H1 (cell line): ENCODE measurements at places on chromosomes 7 and 10.

DNA sequence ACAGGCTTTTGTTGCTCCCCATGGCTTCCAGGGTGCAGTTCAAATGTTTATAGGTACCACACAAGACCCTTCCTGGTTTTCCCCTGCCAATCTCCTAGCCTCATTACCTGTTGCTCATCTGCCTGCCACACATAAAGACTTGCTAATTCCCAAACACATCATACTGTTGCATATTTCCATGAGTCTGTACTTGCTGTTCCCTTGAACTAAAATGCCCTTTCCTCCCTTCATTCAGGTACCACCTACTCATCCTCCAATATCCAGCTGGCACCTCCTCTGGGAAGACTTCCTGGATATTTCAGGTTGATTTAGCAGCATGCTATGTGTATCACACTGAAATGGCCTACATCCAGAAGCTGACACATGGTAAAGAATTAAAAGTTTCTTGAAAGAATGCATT lies 206.4 kb upstream of the NFE2L3 start:
- DNase-seq, result no peak

- DNase-seq, result no peak
These were observed 105.0 kb downstream of the PRTFDC1 start for GRCh38 chr10:24847112-24848070.

DNA sequence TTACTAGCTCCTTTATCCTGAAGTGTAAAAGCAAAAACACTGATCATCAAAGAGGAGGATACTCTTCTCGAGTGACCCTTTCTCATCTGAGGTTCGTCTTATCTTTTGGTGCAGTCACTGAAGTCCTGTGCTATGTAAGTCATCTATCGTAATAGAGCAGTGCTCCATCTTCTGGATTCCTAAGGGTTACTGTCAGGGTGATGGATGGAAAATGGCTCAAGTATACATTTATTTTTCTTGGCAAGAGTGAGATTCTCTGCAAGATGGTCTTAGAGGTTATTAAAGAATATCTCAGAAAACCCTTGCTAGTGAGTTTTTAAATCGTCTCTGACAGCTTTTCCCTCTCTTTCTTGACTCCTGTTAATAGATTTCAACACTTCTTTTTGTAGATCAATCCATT lies 12.4 kb downstream of the PRKG1 start:
- DNase-seq, result no peak

GRCh38 chr7:111083413-111083812 lies 7.5 kb upstream of the LRRN3 start:
- DNase-seq, result no peak

- no peak for DNase-seq
These were observed 259.3 kb downstream of the SNX13 start for GRCh38 chr7:17680943-17681351.

- DNase-seq, result no peak
These were observed 82.3 kb upstream of the ADRB1 start for GRCh38 chr10:113961182-113962031.

GRCh38 chr7:140981951-140982350 lies 32.8 kb downstream of the MRPS33 start:
- DNase-seq, result no peak

DNA sequence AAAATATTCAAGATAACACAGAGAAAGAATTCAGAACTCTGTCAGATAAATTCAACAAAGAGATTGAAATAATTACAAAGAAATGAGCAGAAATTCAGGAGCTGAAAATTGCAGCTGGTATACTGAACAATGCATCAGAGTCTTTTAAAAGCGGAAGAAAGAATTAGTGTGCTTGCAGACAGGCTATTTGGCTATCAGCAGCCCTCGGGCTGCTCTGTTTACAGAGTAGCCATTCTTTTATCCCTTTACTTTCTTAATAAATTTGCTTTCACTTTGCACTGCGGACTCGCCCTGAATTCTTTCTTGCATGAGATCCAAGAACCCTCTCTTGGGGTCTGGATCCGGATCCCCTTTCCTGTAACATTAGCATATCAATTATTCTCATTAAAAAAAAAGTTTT lies 1040.0 kb downstream of the SORCS3 start:
- no peak for DNase-seq

DNA sequence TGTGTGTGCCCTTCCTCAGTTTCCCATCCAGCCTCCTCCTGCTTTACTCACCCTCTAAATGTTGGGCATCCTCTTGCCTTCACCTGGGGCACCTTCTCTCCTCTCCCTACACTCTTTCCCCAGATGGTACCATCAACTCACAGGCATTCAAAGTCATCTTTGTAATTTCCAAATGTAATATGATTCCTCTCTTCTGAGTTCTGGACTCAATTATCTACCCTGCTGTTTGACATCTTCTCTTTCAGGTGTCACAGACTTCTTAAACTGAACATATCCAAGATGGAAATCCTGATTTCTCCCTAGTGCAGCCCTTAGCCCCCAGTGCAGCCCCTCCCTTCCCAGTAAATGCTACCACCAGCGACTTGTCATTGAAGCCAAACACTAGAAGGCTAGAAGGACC lies 422.8 kb downstream of the KCNMA1 start:
- no peak for DNase-seq

GRCh38 chr10:78212786-78213175 lies 179.1 kb downstream of the RPS24 start:
- no peak for DNase-seq

DNA sequence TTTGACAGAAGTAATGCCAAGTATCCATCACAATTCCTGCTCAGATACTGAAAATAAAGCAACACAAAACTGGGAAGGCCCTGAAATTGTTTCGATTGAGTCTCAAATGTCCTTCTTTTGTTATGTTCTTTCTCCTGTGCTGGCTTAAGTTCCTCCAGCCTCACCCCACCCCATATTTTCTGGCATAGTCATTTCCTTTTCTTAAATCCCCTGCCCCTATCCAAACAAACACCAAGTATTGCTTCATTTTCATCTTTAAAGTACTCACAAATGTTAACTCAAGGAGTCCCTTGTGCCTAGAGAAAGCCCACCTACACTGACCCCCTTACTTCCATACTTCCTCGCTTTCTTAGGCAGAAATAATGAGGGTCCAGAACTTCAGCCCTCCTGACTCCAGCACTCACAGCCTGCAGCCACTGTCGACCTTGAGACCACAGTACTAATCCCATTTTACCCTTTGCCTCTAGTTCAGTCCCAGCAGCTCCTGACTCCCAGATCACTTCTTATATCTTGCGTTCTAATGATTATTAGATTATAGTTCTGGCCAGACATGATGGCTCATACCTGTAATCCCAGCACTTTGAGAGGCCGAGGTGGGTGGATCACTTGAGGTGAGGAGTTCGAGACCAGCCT lies 73.2 kb upstream of the ST8SIA6 start:
- DNase-seq, result no peak
